Hippocampal formation (tissue), 2 donors: ENCODE measurements at places on chromosomes 6 and 20.
A peak's percentile ranks its signal among the peaks of the same experiment; 100 is the strongest.

DNA sequence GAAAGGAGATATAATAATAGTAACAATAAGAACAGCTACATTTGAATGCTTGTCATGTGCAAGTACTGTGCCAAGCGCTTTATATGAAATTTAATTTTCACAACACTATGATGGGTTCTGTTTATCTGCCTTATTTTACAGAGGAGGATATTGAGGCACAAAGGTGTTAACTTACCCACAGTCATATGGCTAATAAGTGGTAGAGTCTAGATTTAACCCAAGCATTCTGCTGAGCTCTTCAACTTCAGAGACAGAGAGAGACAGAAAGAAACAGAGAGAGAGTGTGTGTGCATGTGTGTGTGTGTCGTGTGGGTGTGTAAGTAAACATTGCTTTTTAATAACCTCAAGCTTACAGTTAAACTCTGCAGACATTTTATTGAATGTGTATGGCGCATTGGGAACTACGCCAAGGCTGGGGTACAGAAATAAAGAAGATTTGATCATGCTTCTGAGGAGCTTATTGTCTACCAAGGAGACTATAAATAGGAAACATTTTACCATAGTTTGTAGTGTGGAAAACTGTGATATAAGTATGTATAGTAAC, 12.9 kb downstream of the TBPL1 start:
- no peak for DNase-seq

- peak; percentile 16 for DNase-seq
These were observed 54.9 kb downstream of the PRR18 start for GRCh38 chr6:166253281-166253681.

GRCh38 chr6:116030770-116031169, 29.9 kb downstream of the FRK start:
- DNase-seq, result no peak

DNA sequence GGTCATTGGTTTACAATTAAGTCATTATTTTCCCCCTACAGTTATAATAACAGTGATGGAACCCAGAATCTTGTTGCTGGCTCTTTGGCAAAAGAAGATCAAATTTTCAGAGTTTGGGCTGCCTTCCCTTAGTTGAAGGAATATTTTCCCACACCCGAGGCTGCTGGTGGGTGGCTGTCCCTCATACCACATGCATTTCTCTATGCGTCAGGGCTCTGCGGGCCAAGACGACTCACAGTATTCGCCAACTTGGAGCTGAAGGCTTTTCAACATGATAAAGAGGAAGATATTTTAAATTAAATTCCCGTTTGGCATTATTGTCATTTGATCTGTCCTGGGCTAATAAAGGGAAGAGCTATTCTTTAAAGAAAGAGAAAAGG, 102.2 kb upstream of the SASH1 start:
- no peak for DNase-seq

GRCh38 chr20:48626938-48627736, 200.7 kb downstream of the PREX1 start:
- DNase-seq, result no peak

DNA sequence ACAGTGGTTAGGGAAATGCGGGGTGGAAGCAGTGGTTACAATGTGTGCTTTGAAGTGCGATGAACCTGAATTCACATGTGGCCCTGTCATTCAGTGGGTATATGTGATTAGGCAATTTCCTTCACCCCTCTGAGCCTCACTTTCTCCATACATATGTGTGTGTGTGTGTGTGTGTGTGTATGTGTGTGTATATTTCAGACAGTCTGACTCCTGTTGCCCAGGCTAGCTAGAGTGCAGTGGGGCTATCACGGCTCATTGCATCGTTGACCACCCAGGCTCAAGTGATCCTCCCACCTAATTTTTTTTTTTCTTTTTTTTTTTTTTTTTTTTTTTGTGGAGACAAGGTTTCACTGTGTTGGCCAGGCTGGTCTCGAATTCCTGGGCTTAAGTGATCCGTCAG, 6.3 kb downstream of the PPP1R14C start:
- no peak for DNase-seq
